Sigmoid colon (tissue), 7 donors: ENCODE measurements at places on chromosomes 1 and 21.

GRCh38 chr21:25387665-25388064, 219.6 kb downstream of the MRPL39 start:
- H3K27me3 ChIP-seq: no peaks in the 10 kb centered on the region
- no peak overlapping the region for H3K4me3 ChIP-seq
- DNase-seq: no peak
- H3K27ac ChIP-seq: no peak overlapping the region
- no peaks in the 10 kb centered on the region for H3K4me1 ChIP-seq

DNA sequence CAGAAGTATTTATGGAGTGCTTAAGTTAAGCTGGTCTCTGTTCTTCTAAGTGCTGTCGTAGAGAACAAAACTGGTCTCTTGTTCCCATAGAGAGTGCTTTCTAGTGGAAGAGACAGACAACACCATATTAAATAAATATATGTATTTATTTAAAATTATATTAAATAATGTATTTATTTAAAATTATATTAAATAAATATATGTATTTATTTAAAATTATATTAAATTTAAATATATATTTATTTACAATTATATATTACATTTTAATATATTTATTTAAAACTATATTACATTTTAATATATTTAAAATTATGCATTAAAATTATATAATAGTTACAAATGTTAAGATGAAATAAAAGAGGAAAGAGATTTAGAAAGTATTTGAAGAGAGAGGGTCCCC, 175.5 kb upstream of the OLFM3 start:
- no peaks in the 10 kb centered on the region for H3K36me3 ChIP-seq
- DNase-seq: no peak
- H3K4me1 ChIP-seq: no peaks in the 10 kb centered on the region
- no peaks in the 10 kb centered on the region for H3K27me3 ChIP-seq
- no peak overlapping the region for H3K4me3 ChIP-seq

DNA sequence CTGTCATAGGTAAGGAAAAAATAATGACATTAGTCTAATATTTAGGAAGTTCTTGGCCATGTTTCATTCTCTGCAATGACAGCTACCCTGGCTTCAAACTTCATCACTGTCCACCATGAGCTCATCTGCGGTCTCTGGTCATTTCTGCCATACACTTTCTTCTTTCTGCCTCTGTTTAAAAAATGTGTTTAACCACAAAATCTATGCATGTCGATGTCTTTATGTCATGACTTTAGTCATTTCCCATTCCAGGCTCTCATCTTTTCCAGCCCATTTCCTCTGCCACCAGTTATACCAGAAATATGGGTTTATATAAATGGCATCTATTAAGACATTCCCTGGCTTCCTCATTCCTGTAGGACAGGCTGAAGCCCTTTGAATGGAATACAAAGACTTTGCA, 68.5 kb upstream of the DUSP10 start:
- H3K36me3 ChIP-seq: no peaks in the 10 kb centered on the region
- H3K27ac ChIP-seq: no peak overlapping the region
- DNase-seq: no peak
- no peaks in the 10 kb centered on the region for H3K27me3 ChIP-seq
- no peak overlapping the region for H3K4me3 ChIP-seq
- H3K4me1 ChIP-seq: no peaks in the 10 kb centered on the region

DNA sequence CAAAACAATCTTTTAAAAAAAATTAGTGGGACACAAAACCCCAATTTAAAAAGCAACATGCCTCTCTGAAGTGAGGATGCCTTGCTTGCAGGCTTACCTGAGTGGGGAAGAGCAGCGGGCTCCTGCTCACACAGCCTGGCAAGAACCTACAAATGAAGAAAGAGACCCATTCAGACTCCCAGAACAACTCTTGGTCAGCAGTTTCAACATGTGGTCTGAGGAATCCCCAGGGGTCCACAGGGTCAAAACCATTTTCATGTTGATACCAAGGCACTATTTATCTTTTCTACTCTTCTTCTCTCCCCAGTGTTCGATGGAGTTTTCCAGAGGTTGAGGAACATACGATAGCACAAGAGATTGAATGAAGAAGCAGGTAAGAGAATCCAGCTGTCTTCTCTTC, 55.9 kb downstream of the SIPA1L2 start:
- DNase-seq: no peak
- no peak overlapping the region for H3K4me3 ChIP-seq
- no peaks in the 10 kb centered on the region for H3K36me3 ChIP-seq
- peak overlapping the region; percentile 77 for H3K27ac ChIP-seq
- no peaks in the 10 kb centered on the region for H3K4me1 ChIP-seq

GRCh38 chr1:39617488-39618049, 21.9 kb downstream of the HEYL start:
- no peaks in the 10 kb centered on the region for H3K27me3 ChIP-seq
- no peak overlapping the region for H3K27ac ChIP-seq
- no peak overlapping the region for H3K4me3 ChIP-seq
- no peaks in the 10 kb centered on the region for H3K36me3 ChIP-seq
- H3K4me1 ChIP-seq: no peaks in the 10 kb centered on the region
- no peak for DNase-seq

DNA sequence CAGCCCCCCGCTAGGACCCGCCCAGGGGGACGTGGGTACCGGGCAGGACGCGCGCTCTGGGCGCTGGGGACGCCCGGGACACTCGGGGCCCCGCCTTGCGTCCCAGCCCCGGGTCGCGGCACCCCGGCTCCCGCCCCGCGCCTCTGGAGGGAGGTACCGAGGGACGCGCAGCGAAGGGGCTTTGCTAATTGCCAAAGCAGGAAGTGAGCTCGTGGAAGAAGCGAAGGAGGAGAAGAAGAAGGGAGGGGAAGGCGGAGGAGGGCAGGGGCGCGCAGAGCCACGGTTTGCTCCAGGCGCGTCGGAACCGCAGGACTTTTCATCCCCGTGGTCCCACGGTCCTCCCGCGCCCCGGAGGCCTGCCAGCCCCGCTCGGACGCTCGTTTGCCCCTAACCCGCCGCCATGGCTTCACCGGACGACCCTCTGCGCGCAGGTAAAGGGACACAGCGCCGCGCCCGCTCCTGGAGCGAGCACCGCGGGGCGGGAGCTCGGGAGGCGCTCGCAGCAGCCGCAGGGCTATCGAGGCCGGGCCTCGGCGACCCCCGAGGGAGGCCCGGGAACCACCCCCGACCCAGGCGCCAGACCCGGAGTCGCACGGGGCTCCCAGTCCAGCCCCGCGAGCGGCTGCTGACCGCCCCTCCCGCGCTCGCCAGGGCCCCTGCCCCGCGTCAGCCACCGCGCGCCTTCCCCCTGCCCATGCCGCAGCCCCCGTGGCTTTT, 1.3 kb downstream of the EDARADD start:
- no peak for DNase-seq
- no peaks in the 10 kb centered on the region for H3K36me3 ChIP-seq
- peaks cover 19% of the 10 kb centered on the region for H3K4me1 ChIP-seq

DNA sequence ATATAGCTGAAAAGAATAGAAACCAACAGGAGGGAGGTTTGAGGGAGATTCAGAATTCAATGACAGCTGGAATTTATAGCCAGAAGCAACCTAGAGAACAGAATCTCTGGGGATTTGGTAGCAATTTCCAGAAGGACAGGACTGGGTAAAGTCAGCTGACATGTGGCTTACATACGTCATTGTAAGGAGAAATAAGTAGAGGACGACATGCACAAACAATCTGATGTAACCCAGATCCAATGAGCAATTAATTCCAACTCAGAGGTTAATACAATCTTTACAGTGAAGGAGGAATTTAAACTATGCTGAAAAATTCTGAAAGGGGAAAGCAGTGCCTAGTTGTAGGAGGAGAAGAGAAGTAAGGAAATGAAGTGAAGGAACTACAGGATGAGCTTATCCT, 383.9 kb downstream of the PTBP2 start:
- no peak for DNase-seq
- no peaks in the 10 kb centered on the region for H3K4me1 ChIP-seq
- H3K27ac ChIP-seq: no peak overlapping the region
- H3K27me3 ChIP-seq: no peaks in the 10 kb centered on the region

GRCh38 chr1:4605158-4605557, 49.3 kb upstream of the AJAP1 start:
- no peak overlapping the region for H3K4me3 ChIP-seq
- H3K27me3 ChIP-seq: no peaks in the 10 kb centered on the region
- no peak overlapping the region for H3K27ac ChIP-seq
- peak; percentile 13 for DNase-seq

DNA sequence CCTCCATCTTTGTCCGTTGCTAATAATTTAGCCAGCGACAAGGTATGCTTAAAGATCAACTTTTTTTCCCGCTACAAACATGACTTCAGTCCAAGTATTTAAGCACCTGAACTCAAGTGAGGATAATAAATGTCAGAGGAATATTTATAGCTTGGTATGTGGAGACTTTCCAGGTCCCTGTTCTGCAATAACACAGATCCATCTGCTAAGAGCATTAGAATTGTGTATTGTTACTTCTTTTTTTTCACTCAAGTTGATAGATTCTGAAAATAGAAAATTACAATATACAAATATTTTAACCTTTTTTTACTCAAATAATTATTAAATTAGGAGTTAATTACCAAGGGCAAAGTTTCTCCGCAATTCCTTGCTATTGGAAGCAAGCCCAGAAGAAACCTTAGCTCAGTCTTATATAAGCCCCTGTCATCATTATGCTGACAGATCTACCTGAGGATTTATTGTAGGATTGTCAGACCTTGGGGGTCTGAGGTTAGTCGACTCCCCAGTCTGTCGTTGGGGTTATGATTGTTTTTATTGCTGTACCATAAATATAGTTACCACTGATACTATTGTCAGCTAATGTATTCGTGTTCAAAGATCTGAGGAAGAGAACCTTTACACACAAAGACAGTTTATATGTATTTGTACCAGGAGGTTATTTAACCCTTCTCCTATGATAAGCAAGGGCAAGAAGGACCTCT, 337.9 kb downstream of the TBX15 start:
- no peaks in the 10 kb centered on the region for H3K36me3 ChIP-seq
- no peak overlapping the region for H3K4me3 ChIP-seq
- DNase-seq: no peak
- no peaks in the 10 kb centered on the region for H3K27me3 ChIP-seq

GRCh38 chr21:34534522-34534921, 22.5 kb upstream of the KCNE1 start:
- no peaks in the 10 kb centered on the region for H3K4me1 ChIP-seq
- H3K36me3 ChIP-seq: no peaks in the 10 kb centered on the region
- H3K27ac ChIP-seq: no peak overlapping the region
- no peak for DNase-seq
- H3K4me3 ChIP-seq: no peak overlapping the region
- no peaks in the 10 kb centered on the region for H3K27me3 ChIP-seq

DNA sequence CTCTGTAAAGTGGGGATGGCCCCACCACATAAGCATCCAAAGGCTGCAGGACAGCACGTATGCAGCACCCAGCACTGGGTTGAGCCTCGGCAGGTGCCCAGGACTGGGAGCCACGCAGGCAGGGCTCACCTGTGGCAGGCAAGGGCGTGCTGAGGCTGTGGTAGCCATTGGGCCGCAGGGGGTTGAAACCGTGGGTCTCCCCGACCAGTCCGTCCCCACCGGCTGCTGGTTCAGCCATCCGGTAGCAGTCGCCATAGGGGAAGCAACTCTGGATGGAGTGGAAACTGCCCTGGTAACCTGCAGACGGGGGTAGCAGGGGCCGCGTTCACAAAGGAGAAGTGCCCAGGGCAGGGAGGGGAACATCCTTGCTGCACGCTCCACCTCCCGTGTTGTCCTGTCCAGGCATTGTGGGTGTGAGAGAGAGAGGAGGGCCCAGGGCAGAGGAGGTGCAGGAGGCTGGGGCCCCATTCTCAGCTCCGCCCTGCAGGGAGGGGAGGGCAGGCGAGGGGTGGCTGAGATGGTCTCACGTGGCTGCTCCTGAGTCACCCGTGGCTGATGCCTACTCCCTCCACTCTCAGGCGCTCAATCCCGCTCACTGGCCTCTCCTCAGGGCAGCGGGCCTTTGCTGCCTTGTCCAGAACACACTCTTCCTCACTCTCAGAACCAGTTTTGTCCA, 49.9 kb downstream of the DMRTB1 start:
- no peak overlapping the region for H3K27ac ChIP-seq
- H3K27me3 ChIP-seq: no peaks in the 10 kb centered on the region
- no peak overlapping the region for H3K4me3 ChIP-seq
- no peak for DNase-seq
- peaks cover 20% of the 10 kb centered on the region for H3K4me1 ChIP-seq

DNA sequence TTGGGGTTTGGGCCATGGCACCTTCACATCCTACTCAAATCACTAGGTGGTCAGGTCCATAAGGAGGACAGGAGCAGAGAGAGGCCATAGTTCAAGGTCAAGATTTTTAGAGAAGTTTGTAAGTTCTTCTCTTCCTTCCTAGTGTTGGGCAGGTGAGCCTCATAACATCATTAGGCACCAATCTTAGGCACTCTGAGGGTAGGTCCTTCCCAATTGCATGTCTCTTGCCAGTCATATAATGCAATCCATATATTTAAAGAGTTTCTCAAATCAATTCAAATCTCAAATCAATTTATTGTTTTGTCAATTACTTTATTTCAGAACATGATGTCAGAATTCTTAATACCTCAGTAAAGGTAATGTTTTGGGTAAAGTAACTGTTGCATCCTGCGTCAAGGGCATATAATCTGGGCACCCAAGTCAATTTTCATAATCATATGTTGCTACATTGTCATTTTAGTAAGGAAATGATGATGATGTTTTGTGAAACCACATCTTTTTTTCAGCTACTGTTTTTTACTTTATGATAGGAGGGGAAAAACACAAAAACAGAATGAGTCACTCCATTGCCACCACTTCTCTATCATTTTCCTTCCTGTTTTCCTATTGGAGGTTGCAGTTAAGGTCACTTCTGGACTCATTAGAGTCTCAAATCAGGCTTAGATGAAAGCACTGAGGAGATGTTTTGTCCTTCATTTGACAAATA, 122.7 kb downstream of the UCHL5 start:
- no peaks in the 10 kb centered on the region for H3K27me3 ChIP-seq
- no peaks in the 10 kb centered on the region for H3K4me1 ChIP-seq
- no peak for DNase-seq
- H3K4me3 ChIP-seq: no peak overlapping the region
- no peak overlapping the region for H3K27ac ChIP-seq
- no peaks in the 10 kb centered on the region for H3K36me3 ChIP-seq

GRCh38 chr1:2479618-2480017, 3.5 kb downstream of the PLCH2 start:
- H3K27ac ChIP-seq: no peak overlapping the region
- no peaks in the 10 kb centered on the region for H3K36me3 ChIP-seq
- H3K4me1 ChIP-seq: no peaks in the 10 kb centered on the region
- H3K27me3 ChIP-seq: no peaks in the 10 kb centered on the region

GRCh38 chr1:70372426-70372825, 17.9 kb upstream of the ANKRD13C start:
- H3K4me3 ChIP-seq: no peak overlapping the region
- no peak overlapping the region for H3K27ac ChIP-seq
- H3K27me3 ChIP-seq: no peaks in the 10 kb centered on the region
- H3K4me1 ChIP-seq: no peaks in the 10 kb centered on the region

- H3K27ac ChIP-seq: peak overlapping the region; percentile 80
- H3K27me3 ChIP-seq: no peaks in the 10 kb centered on the region
- no peaks in the 10 kb centered on the region for H3K36me3 ChIP-seq
- no peak overlapping the region for H3K4me3 ChIP-seq
- DNase-seq: peak; percentile 75
- H3K4me1 ChIP-seq: peaks cover 38% of the 10 kb centered on the region
Observed at GRCh38 chr1:42420121-42420520, 35.7 kb downstream of the ZMYND12 start.
